Stimulated activated CD4-positive, alpha-beta T cell treated with anti-CD3 and anti-CD28 coated beads, Interleukin-12 subunit alpha, Interleukin-12 subunit beta, amount 100 ng/mL, for 4 hours (primary cell): ENCODE measurements at places on chromosomes 5 and 9.
A peak's percentile ranks its signal among the peaks of the same experiment; 100 is the strongest.

DNA sequence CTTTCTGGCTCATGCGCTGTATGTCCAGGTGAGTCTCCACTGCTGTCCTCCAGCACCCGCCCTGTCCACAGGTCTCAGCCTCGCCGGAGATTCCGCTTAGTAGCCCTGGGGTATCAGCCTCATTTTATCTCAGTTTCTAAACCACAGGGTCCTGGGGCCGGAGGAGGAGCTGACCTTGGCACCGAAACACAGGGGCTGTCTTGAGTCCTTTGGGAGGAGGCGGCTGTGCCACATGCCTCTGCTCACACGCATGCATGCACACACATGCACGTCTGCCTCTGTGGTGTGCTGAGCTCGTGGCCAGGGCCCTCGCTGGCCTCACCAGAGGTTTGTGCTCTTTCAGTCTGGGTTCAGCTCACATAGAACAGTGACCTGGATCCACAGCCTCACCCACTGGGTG lies 23.3 kb downstream of the TRIP13 start:
- DNase-seq: no peak

- no peak for DNase-seq
These were observed 193.5 kb upstream of the EDIL3 start for GRCh38 chr5:84578226-84578625.

GRCh38 chr5:167708449-167708848 lies 583.0 kb upstream of the WWC1 start:
- no peak for DNase-seq

GRCh38 chr5:51746023-51746422 lies 362.8 kb downstream of the ISL1 start:
- DNase-seq: no peak

DNA sequence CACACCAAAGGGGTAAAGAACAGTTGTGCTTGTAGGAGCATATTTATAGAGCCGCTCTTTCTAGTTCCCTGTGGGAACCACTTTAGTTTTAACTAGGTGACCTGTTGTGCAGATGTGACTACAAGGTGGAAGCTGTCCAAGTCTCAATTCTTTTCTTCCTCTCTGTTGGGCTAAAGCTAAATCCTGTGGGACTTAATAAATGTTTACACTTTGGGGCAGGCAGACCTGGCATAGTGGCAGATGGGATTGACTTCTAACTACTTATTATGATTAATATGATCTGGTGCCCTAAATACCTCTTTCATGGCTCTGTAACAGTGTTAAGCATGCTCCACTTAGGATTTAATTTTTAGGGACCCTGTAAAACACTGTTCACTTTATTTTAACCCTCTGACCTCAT lies 265.3 kb downstream of the KCTD16 start:
- no peak for DNase-seq

- no peak for DNase-seq
These were observed 6.5 kb downstream of the GLT6D1 start for GRCh38 chr9:135632841-135633240.

DNA sequence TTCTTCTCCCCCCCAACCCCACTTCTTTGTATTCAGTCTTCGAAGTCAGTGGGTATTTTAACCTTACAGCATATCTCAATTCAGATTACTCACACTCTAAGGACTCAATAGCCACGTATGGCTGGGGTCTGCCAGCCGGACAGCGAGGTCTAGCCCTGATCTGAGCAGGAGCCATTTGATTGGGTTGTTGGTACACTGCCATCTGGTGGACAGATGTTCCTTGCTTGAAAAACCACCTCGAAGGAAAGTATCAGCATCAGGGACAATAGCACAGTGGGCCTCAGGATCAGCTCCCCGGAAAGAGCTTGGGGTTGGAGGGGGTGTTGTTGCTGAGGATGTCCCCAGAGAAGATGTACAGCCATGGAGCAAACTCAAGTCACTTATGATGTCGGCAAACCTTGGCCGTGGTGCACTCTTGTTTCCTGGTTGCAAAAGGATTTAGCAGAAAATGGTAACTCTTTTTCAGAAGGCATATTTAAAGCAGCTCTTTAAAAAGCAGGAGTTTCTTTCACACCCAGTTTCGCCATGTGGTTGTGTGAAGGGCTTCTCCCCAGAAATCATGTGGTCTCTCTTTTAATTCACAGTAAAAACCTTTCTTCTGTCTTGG lies 31.7 kb upstream of the KCNMB1 start:
- peak; percentile 33 for DNase-seq

DNA sequence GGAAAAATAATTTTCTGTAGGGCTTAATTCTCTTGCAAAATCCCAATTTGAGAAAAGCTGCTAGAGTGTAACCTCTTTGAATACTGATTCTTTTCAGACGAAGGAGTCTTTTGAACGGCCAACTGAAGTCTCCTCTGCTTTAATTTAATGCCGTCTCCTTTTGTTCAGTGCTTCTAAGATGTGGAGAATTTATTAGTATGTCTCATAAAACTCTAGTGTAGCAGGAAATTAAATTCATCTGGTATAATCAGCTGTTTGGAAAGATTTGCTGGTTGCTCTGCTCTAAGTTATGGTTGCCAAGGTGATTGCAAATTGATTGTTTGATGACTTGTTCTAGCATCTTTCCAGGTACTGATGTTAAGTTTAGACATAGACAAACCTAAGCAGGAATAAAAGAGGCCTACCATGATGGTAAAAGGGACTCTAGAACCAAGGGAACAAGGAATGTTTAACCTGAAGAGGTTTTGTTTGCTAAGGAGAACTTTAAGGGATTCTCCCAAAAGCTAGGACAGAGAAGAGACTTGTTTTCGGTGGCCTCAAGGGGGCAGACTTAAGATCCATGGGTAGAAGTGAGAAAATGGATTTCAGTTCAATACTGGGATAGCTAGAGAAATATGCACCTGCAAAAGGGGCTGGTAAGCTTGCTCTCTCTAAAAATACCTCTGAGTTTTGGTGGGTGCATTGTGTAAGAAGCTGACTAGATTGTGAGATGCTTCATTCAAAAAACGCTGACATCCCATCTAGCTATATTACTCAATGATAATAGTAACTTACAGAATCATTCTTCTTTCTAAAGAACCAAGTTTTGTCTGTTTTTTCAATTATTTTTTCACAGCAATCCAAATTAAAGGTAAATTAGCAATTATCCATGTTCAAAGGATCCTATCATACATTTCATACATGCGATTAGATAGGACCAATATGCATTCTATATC lies 5.7 kb upstream of the ADRB2 start:
- no peak for DNase-seq

DNA sequence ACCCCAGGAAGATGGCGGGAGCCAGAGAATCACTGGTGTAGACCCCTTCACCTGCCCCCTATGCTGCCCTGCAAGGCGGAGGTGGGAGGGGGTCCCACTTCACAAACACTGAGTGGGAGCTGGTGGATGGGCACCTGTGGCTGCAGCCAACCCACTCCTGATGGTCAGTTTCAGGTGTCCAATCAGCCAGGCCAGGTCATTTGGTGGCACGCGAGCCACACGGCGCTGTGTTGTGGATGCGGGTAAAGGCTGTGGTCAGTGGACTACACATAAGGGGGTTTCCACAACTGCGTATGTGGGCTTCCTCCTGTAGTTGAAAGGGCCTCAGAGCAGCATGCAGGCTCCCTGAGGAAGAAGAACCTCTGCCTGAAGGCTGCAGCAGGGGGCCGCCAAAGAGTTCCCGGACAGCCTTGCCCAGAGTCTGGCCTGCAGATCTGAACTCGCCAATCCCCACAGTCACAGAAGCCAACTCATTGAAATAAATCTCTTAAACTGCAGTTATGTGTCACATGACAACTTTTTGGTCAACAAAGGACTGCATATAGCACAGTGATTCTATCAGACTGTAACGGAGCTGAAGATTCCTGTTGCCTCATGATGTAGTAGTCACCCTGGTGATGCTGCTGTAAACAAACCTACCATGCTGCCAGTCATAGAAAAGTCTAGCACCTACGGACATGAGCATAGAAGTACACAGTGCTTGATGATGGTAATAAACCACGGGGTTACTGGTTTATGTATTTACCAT lies 284.7 kb upstream of the IRX2 start:
- no peak for DNase-seq

GRCh38 chr5:159471904-159472303 lies 141.6 kb upstream of the IL12B start:
- no peak for DNase-seq

DNA sequence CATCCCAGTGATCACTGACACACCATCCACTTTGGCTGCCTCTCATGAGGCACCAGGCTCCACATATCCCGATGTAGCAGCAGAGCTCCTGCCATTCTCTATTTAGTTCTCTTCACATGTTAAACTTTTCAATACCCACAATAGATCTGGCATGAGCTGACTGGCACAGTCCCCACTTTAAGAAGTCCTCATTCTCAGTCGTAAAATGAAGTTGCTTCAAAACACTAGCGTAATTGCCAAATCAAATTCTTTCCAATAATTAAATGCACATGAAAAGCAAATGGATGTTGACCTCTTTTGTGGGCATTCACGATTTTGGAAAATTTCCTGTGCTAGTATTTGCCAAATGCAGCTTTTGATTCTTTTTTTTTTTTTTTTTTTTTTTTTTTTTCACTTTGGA lies 32.4 kb downstream of the HAPLN1 start:
- DNase-seq: no peak

DNA sequence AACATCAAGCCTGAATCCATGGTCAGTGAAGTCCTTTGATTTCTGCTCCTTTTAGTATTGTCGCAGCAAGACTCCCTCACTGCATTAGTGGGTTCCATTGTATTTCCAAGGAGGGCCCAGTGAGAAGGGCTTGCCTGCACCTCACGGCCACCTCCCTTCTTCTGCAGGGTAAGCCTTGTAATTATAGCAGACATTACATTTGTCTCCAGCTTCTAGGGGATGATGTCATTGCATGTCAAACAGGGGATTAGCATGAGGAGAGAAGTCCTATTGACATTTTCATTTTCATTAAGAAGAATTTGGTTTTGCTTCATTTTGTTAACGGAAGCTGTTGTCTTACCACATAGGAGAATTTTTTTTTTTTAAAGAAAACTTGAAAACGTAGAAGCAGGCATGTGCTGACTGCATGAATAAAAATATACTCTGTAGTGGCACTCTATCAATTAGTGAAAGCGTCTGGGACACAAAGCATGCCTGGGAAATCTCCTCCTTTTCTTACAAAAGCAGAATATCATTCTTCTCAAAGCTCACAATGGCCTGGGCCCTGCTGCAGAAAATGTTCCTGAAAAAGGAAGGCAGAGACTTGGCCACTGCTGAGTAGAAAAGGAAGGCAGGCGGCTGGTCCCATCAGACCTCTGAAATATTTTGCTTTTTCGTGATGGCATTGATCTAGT lies 27.1 kb downstream of the MAP1B start:
- no peak for DNase-seq

GRCh38 chr5:108415726-108416125 lies 33.8 kb upstream of the FBXL17 start:
- DNase-seq: no peak

- no peak for DNase-seq
These were observed 150.9 kb downstream of the OSTF1 start for GRCh38 chr9:75239176-75239575.

- DNase-seq: no peak
These were observed 10.9 kb downstream of the MAMDC2 start for GRCh38 chr9:70054521-70054920.

- no peak for DNase-seq
These were observed 518.3 kb downstream of the CTNND2 start for GRCh38 chr5:11385901-11386293.

GRCh38 chr9:100445161-100445902 lies 18.4 kb downstream of the MSANTD3 start:
- no peak for DNase-seq

GRCh38 chr5:173234129-173234790 lies 746 bp downstream of the NKX2-5 start:
- DNase-seq: no peak
